T-helper 9 cell (primary cell): ENCODE measurements at places on chromosomes 11 and 22.

DNA sequence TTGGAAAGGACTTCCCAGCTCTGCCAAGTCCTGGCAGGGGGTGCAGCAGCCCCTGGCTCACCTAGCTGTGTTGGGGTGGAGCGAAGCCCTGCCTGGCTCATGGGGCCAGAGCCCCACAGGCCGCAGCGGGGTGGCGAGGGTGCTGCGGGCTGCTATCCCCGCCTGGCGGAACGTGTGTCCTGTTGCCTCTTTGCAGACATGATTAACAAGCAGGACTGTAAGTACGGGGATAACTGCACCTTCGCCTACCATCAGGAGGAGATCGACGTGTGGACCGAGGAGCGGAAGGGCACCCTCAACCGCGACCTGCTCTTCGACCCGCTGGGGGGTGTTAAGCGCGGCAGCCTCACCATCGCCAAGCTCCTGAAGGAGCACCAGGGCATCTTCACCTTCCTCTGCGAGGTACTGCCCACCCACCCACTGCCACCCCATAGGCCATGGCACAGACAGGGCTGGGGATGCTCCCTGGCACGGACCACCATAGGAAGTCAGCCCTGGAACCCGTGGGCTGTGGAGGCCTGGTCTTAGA lies 35.9 kb upstream of the TEF start:
- no peak for DNase-seq

DNA sequence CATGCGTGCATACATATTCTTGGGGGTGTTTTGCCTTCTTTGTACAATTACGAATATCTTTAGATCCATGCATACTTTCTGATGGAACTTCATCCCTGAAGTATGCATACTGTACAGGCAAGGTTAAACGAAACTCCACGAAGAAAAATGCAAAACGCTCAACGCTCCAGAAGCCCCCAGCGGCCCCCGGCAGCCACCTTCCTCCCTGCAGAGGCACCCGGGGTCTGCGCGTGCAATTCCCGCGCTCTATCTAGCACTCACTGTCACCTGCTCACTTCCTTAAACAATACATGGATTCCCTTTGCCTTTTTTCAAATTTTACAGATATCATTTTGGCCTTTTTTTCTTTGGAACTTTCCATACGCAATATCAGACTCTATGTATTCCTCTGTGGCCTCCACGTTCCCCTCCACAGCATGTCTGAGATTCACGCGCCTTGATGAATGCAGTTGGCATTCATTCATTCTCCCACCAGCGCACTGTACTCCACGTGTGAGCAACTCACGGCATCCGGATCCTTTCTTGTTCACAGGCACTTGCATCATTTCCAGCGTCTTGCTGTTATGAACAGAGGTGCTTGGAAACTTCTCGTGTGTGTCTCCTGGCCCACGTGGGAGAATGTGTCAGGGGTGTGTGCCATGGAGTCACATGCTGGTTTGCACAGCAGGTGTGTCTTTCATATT lies 214.3 kb downstream of the CTTN start:
- DNase-seq, result no peak

DNA sequence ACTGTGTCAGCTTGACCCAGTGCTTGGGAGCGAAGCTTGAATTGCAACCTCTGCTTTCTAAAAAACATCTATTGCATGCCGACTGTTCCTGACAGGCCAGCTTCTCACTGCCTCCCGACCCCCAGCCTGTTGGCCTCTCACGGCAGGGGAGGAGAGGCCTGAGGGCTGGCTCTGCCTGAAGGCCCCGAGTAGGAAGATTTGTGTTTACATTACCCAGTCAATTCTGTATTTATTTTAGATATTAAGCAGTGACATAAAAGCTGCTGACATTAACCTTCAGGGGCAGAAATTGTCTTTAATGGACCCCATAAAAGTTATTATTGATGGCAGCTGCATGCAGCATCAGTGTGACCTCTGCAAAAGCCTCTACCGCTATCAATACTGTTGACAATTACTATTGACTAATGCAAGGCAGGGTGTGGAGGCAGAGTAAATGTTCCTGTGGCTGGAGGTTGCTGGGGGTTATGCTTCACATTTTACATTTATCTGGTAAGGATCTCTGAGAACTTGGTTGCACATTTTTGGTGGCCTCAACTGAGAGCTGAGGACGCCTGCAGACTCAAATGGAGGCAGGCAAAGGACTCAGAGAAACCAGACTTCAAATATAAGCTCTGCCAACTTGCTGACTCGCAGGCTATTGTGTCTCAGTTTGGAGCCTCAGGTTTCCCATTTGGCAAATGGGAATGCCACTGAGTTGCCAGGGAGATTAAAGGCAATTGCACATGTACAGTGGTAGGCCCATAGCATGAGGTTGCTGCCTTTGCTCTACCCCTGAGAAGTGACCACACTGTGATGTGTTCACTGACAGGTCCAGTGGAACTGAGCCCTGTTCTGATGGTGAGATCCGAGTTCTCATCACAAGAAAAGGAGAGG lies 380.5 kb downstream of the TENM4 start:
- DNase-seq, result no peak

DNA sequence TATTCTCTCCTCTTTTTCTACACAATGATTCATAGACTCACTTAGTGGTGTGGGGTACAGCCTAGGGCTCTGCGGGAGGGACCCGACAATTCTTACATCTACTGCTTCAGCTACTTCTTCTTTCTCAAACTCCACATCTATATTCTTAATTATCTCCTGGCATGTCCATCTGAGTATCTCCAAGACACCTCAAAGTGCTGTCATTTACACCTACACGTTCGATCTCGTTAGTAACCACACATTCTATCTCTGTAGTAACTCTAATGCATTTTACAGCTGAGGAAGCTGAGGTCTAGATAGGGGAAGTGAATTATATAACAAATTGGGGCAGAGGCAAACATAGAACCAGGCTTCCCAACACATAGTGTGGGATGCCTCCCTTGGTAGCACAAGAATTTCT lies 27.7 kb upstream of the RRM1 start:
- DNase-seq, result no peak

GRCh38 chr22:20102203-20102780 lies 13.6 kb upstream of the RANBP1 start:
- DNase-seq, result no peak

- no peak for DNase-seq
Observed at GRCh38 chr11:119178166-119178680, 7.1 kb upstream of the NHERF4 start.

GRCh38 chr22:27224485-27225374 lies 567.3 kb downstream of the MIAT start:
- no peak for DNase-seq

- no peak for DNase-seq
Observed at GRCh38 chr22:48808038-48808960, 1019.4 kb downstream of the BRD1 start.
